Caco-2 (cell line): ENCODE measurements at places on chromosomes 2 and 18. TPM values are rescaled to one million over a fixed set of nuclear protein-coding genes. Genes with fewer than 3 reads are reported as not detected.

The SERPINB11 gene
- total RNA-seq: not detected in 2 replicates

GRCh38 chr18:50447102-50447741, 72.4 kb downstream of the SKA1 start:
- no peaks in the 10 kb centered on the region for H3K36me3 ChIP-seq
- H3K27me3 ChIP-seq: no peaks in the 10 kb centered on the region
- DNase-seq: no peak
- no peaks in the 10 kb centered on the region for H3K4me1 ChIP-seq
- no peak overlapping the region for H3K4me3 ChIP-seq

GRCh38 chr2:61512768-61513398, 25.3 kb downstream of the XPO1 start:
- H3K27me3 ChIP-seq: no peaks in the 10 kb centered on the region
- peaks cover 3% of the 10 kb centered on the region for H3K36me3 ChIP-seq
- H3K27ac ChIP-seq: no peak overlapping the region
- H3K4me3 ChIP-seq: no peak overlapping the region
- DNase-seq: no peak
- peaks cover 19% of the 10 kb centered on the region; the same call in 1 of the 2 replicates for H3K4me1 ChIP-seq

DNA sequence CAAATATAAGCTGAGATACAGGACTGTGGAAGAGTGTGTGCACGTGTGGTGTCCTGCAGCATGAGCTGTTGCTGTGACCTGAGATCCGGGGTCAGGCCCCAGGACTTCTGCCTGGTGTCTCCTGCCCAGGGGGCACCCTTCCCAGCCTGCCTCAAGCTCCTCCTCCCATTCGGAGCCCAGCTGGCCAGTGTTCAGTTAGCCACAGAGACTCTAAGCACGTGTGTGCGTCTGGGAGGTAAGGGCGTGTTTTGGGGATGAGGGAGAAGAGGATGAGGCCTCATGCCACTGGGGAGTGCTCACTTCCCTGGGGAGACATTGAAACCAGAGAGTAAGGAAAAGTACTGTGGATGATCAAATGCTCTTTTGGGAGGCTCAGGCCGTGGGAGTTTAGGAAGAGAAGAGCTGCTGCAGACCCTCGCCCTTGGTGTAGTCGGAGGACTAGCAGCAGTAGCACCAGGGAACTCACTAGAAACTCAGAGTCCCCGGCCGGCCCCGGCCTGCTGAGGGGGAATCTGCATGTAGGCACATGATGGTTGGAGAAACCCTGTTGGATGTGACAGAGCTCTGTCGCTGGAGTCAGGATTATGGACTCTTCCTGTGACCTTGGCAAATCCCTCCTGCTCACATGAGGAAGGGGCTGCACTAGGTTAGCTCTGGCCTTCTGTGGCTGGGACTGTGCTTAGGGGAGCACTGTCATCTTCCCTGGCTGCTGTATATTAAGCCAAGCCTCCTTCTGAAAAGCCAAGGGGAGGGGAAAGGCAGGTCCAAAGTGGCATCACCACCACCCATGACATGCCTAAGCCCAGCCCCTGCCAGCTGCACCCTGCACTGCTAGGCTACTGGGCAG, 231.1 kb downstream of the DYSF start:
- no peaks in the 10 kb centered on the region for H3K4me1 ChIP-seq
- no peak overlapping the region for H3K4me3 ChIP-seq
- DNase-seq: peak; percentile 18
- H3K27me3 ChIP-seq: no peaks in the 10 kb centered on the region
- no peak overlapping the region for H3K27ac ChIP-seq

GRCh38 chr2:241872313-241872642, 2.7 kb downstream of the RTP5 start:
- no peak overlapping the region for H3K4me3 ChIP-seq
- no peak for DNase-seq
- no peaks in the 10 kb centered on the region for H3K27me3 ChIP-seq

DNA sequence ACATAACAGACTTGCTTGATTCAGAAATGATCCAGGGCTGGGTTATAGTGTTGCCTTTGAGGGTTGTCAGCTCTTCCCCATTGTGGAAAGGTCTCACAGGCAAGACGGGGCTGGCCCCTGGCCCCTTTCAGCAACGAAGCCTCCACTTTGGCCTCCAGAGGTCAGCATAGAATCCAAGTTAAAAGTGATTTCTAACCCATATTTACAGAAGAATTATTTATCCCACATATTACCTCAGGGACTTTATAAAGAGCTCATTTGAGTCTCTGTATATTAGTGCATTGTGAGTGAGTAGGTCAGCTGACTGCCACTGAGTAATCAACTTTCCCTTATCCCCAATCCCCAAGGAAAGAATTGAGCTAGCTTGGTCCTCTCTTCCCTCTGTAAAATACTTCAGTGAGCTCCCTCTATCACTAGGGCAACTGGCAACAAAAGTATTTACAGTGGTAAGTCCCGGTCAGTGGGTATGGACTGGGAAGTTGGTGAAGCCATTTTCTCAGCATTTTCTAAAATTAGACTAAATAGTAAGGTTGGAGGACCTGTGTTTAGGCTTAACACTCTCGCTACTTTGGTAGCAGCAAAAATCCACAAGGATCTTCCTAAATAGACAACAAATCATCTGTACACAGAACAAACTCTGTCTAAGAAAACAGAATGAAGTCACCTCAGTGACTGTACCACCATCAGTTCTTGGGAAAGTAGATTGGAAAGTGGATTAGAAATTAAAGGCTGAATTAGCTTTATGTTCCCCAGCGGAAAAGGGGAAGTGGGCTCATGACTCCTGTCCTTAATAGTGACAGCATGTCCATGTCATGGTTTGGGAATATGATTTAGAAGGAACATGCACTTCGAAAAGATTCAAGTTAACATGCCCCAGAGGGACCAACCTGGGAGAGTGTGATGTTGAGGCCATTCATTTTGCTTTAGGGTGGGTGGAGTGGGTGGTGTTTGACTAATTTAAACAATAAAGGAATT, 171.0 kb upstream of the SIX3 start:
- DNase-seq: no peak
- no peak overlapping the region for H3K27ac ChIP-seq
- H3K36me3 ChIP-seq: no peaks in the 10 kb centered on the region; the same call in 1 of the 2 replicates
- H3K27me3 ChIP-seq: no peaks in the 10 kb centered on the region
- H3K4me1 ChIP-seq: peaks cover 8% of the 10 kb centered on the region

DNA sequence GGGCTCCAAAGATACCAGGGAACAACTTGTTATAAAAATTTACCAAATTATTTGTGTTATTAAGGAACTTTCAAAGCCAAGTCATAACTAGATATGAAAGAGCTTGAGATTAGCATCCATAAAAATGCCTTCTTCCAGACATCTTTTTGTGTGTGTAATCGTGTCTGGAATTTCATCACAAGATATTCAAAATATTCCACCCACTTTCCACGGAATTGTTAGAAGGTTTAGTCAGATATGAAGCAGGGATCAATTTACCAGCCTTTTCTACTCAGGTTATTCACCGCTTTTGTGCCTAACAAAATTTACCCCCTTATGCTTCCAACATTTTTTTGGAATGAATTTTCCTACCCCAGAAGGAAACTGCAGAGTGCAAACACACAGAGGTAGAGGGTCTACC, 130.2 kb upstream of the ACVR2A start:
- no peak overlapping the region for H3K4me3 ChIP-seq
- DNase-seq: no peak
- H3K36me3 ChIP-seq: no peaks in the 10 kb centered on the region
- H3K4me1 ChIP-seq: no peaks in the 10 kb centered on the region

DNA sequence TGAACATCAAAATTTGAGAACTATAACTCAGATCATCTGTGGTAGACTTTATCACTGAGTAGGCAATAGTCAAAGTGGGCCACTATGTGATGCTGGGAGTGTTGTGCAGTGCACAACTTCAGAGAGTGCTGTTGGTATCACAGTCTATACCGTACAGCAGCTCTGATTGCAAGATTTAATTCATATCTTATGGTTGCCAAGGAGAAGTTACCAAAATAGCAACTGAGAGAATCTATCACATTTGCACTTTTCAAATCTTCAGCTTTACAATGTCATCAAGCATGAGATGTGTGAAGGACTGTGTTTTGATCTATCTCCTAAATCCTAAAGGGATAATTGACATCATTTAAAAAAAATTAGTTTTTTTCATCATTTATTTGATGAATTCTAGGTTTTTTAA, 216.1 kb downstream of the DLGAP1 start:
- no peak for DNase-seq
- no peak overlapping the region for H3K4me3 ChIP-seq
- no peaks in the 10 kb centered on the region for H3K27me3 ChIP-seq
- H3K36me3 ChIP-seq: no peaks in the 10 kb centered on the region
- no peaks in the 10 kb centered on the region for H3K4me1 ChIP-seq
- H3K27ac ChIP-seq: no peak overlapping the region

DNA sequence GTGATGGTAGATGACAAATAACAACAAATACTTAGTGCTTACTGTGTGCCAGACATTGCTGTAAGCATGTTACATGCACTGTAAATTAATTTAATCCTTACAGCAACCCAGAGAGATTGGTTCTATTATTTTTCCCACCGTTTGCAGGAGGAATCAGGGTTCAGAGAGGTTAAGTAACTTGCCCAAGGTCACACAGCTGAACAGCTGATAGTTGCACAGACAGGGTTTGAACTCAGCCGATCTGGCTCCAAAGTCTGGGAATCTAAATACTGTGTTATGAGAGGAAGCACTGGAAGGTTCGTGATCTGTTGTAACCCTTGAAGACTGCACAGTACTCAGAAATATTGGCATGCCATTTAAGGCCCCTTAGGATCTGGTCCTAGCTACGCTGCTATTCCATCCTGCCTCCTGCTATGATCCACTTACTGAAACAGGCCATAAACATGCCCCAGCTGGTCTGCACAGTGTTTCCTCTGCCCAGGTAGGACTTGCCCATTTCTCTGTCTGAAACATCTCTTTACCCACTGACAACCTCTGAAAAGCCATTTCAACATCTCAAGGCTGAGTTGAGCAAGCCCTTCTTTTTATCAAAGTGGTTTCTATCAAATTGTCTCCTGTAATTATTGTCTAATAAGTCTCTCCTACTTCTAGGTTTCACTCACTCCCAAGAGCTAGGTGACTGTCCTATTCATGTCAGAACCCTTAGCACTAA, 40.4 kb upstream of the MRPL33 start:
- H3K36me3 ChIP-seq: no peaks in the 10 kb centered on the region
- no peak overlapping the region for H3K4me3 ChIP-seq

DNA sequence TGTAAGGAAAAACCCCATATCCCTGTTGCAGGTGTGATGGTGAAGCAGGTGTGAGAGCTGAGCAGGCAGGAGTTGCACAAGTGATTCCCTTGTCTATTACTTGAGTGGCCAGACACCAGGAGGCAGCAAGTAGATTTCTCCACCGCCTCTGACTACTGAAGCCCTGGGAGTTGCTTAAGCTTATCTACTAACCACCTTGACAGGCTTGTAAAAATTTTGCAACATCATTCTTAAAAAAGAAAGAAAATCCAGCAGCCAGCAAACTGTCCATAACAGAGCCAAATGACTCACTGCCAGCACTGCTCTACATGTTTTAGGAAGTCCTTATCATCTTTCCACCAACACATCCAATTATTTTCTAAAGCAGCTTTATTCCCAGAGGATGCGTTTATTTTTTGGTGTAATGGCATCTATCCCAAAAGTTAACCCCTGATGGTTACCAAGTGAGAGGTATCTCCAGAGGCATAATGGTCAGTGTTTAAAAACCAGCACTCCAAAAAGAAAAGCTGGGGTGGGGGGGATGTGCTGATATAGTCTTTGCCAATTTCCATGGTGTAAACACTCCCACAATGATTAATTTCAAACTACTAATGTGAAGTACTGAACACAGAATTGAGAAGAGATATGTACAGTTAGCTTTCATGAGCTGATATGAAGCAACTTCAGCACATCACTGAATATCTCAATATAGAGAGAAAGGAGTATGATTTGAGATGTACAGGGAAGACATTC, 16.3 kb upstream of the GPR39 start:
- H3K27ac ChIP-seq: no peak overlapping the region
- H3K4me3 ChIP-seq: no peak overlapping the region
- DNase-seq: peak; percentile 76
- H3K27me3 ChIP-seq: no peaks in the 10 kb centered on the region
- no peaks in the 10 kb centered on the region for H3K36me3 ChIP-seq
- no peaks in the 10 kb centered on the region for H3K4me1 ChIP-seq

DNA sequence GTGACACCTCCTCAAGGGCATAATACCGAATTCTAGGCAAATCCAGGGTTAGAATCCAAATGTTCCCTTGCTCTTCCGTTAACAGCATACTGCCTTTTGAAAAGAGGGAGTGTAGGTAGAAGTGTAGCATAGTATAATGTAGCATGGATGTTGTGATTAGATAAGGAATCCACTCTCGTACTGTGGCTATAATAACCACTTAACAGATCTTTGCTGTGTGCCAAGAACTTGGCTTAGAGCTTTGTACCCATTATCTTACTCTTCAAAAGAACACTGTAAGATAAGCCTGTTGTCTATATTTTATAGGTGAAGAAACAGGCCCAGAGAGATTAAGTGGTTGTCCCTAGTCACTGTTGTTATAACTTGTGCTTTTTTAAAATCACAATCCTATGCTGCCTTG, 24.2 kb downstream of the WDR75 start:
- no peak overlapping the region for H3K27ac ChIP-seq

The PLEKHH2 gene
- 0.28 and 1.5 TPM in 2 replicates for total RNA-seq

The ADRA2B gene
- total RNA-seq: 0.12 and 0.20 TPM in 2 replicates

DNA sequence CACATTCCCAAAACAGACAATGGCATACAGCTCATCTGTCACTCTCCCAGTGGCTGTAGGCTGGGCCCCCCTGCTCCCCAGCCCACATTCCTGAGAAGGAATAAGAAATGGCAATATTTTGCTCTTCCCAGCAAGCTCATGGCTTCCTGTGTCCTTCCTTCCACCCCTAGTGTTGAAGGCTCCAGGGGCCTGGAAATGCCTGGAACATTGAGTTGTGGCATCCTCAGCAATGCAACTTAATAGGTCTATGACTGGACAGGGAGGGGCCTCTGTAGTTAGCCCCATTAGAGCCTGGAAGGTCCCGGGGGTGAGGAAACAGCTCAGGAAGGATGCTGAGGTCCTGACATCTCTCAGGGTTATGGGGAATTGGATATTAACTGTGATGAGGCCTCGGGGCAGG, 3.3 kb downstream of the KIF3C start:
- no peak overlapping the region for H3K27ac ChIP-seq
- peaks cover 27% of the 10 kb centered on the region for H3K4me1 ChIP-seq
- H3K36me3 ChIP-seq: no peaks in the 10 kb centered on the region
- no peaks in the 10 kb centered on the region for H3K27me3 ChIP-seq

DNA sequence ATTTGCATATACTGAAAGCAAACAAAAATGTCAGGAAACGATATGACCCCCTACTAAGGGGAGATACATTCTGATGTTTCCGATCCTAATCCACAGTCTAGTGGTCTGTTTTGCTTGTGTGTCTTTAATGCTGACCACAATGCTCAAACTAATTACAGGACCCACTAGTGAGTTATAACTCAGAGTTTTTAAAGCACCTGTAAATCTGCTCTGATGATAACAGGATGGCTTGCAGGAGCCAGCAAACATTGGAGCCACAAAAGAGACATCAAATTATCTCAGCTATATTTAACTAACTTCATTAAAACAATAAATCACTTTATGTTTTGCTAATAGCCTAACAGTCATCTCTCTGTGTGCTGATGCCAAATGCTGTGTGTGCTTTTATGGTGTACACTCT, 300.3 kb downstream of the NBAS start:
- no peak overlapping the region for H3K27ac ChIP-seq
- no peaks in the 10 kb centered on the region for H3K27me3 ChIP-seq
- no peaks in the 10 kb centered on the region for H3K36me3 ChIP-seq
- no peak overlapping the region for H3K4me3 ChIP-seq
- no peak for DNase-seq
